ENCODE measurements at places on chromosomes 12 and 14. TPM values are rescaled to one million over a fixed set of nuclear protein-coding genes. Genes with fewer than 3 reads are reported as not detected.

The HOXC5 gene
- total RNA-seq = not detected

The TMEM263 gene
- 34.5 TPM for total RNA-seq

The CDCA3 gene
- total RNA-seq = 82.5 TPM

The GPR132 gene
- total RNA-seq = 45.0 TPM

The PDZRN4 gene
- not detected for total RNA-seq

The ZC2HC1C gene
- 1.2 TPM for total RNA-seq

The TGM1 gene
- 4.5 TPM for total RNA-seq

The GPRC5D gene
- total RNA-seq = 0.99 TPM

The FGF6 gene
- not detected for total RNA-seq

The KCNK13 gene
- total RNA-seq = not detected

The ADAM20 gene
- 0.22 TPM for total RNA-seq

The NEUROD4 gene
- not detected for total RNA-seq

The KLRK1 gene
- total RNA-seq = 1.5 TPM

The PRIMA1 gene
- not detected for total RNA-seq

The EFS gene
- total RNA-seq = not detected

The HHIPL1 gene
- not detected for total RNA-seq

The TMCC3 gene
- total RNA-seq = 0.38 TPM

The SERPINA1 gene
- 0.14 TPM for total RNA-seq

The EGLN3 gene
- 13.1 TPM for total RNA-seq

The CMA1 gene
- not detected for total RNA-seq

The PMCH gene
- total RNA-seq = not detected

The PROX2 gene
- total RNA-seq = not detected

The A2M gene
- not detected for total RNA-seq

The SLC15A5 gene
- not detected for total RNA-seq

The C12orf56 gene
- 0.13 TPM for total RNA-seq

The LHX5 gene
- total RNA-seq = not detected

The NGB gene
- total RNA-seq = not detected

The ACRBP gene
- total RNA-seq = 1.6 TPM

The APOF gene
- total RNA-seq = not detected

The FGF23 gene
- not detected for total RNA-seq

The SLC5A8 gene
- not detected for total RNA-seq

The HSPB8 gene
- not detected for total RNA-seq

The TEX52 gene
- not detected for total RNA-seq

The APEX1 gene
- total RNA-seq = 162 TPM

The TSPAN11 gene
- not detected for total RNA-seq

Data from activated naive CD4-positive, alpha-beta T cell treated with anti-CD3 and anti-CD28 coated beads, Interleukin-2, amount 10 ng/mL, durations not matched to agents 5 hours and 36 hours (primary cell).